ENCODE measurements at places on chromosomes 4 and X. TPM values are rescaled to one million over a fixed set of nuclear protein-coding genes. Genes with fewer than 3 reads are reported as not detected.

VSIG1 gene
- polyA plus RNA-seq: 0.14 TPM

CNGA2 gene
- polyA plus RNA-seq: not detected

CACNA1F gene
- polyA plus RNA-seq: not detected

IL3RA gene
- not detected for polyA plus RNA-seq

FATE1 gene
- polyA plus RNA-seq: not detected

RADX gene
- polyA plus RNA-seq: 67.5 TPM

TRIM75 gene
- polyA plus RNA-seq: not detected

NXF2 gene
- polyA plus RNA-seq: not detected

HMGN5 gene
- polyA plus RNA-seq: 0.80 TPM

PAGE5 gene
- not detected for polyA plus RNA-seq

NLRP2B gene
- not detected for polyA plus RNA-seq

MYOZ2 gene
- not detected for polyA plus RNA-seq

VCX2 gene
- not detected for polyA plus RNA-seq

TNIP3 gene
- polyA plus RNA-seq: not detected

FAAH2 gene
- 9.3 TPM for polyA plus RNA-seq

PDE6B gene
- polyA plus RNA-seq: 3.2 TPM

SLC6A14 gene
- not detected for polyA plus RNA-seq

FOXO4 gene
- 3.1 TPM for polyA plus RNA-seq

POU3F4 gene
- 4.4 TPM for polyA plus RNA-seq

ATP8A1 gene
- 45.8 TPM for polyA plus RNA-seq

Data from neural cell (in vitro differentiated cells).